Omental fat pad (tissue), 4 donors: ENCODE measurements at places on chromosomes 5 and 9. TPM values are rescaled to one million over a fixed set of nuclear protein-coding genes. Genes with fewer than 3 reads are reported as not detected.

GRCh38 chr9:131899296-131900228, 159.7 kb upstream of the RAPGEF1 start:
- no peak for DNase-seq

DNA sequence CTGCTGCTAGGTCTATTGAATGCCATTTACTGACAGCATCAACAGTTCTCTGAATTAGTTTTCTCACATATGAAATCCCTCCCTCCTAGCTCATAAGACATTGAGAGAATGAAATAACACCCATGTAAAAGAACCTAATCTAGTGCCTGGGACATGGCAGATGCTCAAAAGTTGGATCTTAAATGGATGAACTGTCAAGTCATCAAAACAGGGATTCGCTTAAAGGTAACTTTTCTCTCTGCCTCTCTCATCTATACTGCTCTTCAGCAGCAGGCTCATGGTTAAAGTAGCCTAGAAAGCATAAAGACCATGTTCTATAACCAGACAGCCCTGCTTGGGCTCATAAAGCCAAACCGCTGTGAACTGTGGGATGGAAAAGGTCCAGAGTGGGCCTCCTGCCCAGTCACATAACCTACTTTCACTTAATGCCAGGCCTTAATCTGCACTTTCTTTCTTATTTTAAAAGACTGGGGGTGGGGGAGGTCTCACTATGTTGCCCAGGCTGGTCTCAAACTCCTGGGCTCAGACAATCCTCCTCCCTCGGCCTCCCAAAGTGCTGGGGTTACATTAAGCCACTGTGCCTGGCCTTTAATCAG, 3.7 kb downstream of the TMEM245 start:
- no peak for DNase-seq

DNA sequence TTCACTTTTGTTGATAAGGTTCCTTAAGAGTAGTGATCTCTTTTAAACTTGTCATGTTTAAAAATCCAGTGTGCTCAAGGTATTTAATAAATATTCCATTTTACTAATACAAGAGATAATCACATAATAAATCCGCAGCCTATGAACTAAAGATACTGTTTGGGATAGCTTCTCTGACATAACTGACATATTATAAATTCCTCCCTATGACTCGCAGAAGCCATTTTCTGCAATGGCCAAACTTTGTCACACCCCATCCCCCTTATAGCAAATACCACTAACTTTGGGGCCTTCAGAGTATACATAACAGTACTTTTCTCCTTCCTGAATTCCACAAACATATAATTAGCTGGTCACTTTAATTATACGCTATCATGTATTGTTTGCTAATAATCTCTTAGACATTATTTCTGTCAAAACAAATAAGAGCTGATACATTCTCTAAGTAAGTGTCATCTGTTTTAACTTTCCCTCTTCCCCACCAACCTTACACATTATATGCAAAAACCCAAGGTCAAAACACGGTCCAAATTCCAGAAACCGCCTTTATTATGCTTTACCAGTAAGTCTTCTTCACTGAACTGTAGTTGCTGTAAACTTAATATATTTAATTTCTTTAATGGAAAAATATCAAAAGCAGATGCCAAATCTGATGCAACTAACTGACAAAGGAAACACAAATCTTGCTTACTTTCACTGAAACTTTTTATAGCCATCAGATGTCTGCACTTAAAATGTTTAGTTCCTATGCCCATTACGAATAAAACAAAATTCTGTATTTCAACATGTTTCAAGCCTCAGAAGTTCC, 971 bp downstream of the TMEM267 start:
- DNase-seq, result no peak

- no peak for DNase-seq
Observed at GRCh38 chr5:134273642-134274395, 47.9 kb upstream of the PPP2CA start.

- no peak for DNase-seq
Observed at GRCh38 chr5:151663617-151664293, 23.0 kb downstream of the SPARC start.

GRCh38 chr9:14327036-14327435, 13.1 kb upstream of the NFIB start:
- no peak for DNase-seq

DNA sequence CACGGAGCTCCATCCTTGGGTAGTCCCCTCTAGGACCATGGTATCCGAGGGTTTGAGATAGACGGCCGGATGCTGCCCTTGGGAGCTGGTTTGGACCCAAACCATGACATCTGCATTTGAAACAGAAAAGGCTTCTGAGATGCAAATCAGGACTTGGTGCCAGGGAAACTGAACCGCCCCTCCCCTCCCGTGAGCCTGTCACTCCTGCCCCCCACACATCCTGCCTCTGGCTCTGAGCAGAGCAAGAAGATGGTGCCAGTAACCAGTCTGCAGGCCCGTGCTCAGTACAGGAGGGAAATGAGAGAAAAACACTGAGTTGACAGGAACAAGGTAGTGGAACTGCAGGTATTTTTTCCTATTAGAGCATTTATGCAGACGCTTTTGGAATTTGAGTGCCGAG, 18.6 kb downstream of the ARPC5L start:
- DNase-seq, result no peak

DNA sequence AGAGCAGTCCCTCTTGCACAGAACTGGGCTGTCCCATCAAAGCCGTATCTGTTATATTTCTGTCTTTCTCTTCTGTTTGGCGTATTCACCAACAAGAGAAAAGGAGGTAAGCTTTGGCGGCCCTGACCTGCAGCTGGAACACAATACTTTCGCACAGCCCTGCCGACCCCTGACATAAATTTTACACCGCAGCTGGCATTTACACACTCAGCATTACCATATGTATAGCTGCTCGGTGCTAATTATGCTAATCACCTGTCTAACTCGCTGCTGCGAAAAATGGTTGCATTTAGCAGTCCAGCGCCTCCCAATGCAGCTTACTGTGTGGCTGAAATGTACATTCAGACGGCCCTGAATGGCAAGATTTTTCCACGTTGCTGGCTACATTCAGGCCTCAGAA, 20.8 kb downstream of the PTCH1 start:
- no peak for DNase-seq

- no peak for DNase-seq
Observed at GRCh38 chr5:94094793-94095441, 353.5 kb upstream of the POU5F2 start.

GRCh38 chr5:119541716-119542115, 87.6 kb upstream of the FAM170A start:
- DNase-seq, result no peak

GRCh38 chr5:17014686-17015085, 78.6 kb upstream of the MYO10 start:
- no peak for DNase-seq

- no peak for DNase-seq
Observed at GRCh38 chr5:56681346-56681745, 134.0 kb upstream of the MAP3K1 start.

DNA sequence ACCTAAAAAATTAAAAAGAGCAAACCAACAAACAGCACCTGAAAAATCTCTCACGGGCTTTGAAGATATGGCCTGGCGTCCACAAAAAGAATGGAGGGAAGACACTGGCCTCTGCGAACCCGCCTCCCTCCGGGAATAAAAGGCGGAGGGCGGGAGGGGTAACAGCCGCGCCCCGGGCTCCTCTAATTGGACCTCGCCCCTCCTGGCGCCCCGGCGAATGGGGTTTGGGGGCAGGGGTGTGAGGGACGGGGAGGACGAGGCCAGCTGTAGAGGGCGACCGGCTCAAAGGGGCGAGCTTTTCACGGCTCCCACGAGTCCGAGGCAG, 753 bp downstream of the FANCC start:
- peak; percentile 46 for DNase-seq

GRCh38 chr9:79955300-79955699, 383.5 kb downstream of the TLE4 start:
- no peak for DNase-seq

DNA sequence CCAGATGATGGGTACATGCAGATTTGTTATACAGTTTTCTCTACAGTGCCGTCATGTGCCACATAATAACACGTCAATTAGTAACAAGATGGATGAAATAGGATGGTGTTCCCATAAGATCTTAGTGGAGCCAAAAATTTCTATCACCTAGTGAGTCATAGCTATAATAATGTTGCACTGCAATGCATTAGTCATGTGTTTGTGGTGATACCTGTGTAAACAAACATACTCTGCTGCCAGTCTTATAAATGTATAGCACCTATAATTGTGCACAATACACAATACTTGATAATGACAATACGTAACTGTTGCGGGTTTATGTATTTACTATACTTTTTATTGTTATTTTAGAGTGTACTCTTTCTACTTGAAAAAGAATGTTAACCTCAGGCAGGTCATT, 865.4 kb downstream of the MAT2B start:
- no peak for DNase-seq

DNA sequence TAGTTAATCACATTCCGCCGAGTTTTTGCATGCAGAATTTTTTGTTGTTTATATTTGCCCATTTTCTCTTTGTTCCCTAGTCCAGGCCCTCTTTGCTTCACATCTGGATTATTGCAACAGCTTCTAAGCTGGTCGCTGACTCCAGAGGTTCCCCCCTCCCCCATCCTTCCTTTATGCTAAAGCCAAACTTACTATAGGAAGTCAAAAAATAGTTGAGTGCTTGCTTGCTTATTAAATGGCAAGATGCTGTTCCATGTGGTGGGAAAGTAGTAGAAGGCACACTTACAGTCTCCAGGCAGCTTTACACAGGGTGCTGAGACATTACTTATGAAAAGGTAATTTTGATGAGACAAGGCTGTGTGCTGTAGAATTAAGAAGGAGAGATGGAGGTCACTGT, 1.3 kb downstream of the ZBTB34 start:
- DNase-seq, result no peak

GRCh38 chr9:126630458-126631237, 16.9 kb downstream of the LMX1B start:
- no peak for DNase-seq

GRCh38 chr9:91162784-91163443, 198.8 kb downstream of the AUH start:
- no peak for DNase-seq

- DNase-seq, result no peak
Observed at GRCh38 chr5:32865475-32865874, 154.4 kb downstream of the NPR3 start.

GRCh38 chr5:115180165-115180709, 10.5 kb upstream of the TRIM36 start:
- DNase-seq, result no peak

DNA sequence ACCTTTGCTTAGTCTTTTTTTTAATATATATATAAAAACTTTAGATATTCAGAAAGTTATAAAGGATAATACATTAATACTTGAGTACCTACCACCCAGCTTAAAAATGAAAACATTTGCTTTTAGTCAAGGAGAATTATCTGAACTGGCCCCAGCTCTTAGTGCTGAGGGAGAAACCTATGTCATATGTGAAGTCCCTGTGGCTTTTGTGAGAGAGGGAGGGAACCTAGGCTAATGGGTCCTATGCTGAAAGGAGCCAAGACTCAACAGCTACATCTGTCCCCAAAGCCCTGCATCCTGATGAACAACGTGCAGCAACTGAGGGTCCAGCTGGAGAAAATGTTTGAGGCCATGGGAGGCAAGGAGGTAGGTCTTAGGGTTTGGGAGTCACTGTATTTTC, 92.0 kb upstream of the RUSC2 start:
- DNase-seq, result no peak

GRCh38 chr9:90107726-90108655, 503.2 kb downstream of the GADD45G start:
- no peak for DNase-seq

GRCh38 chr5:59813761-59814536, 79.6 kb downstream of the PDE4D start:
- no peak for DNase-seq

- DNase-seq, result no peak
Observed at GRCh38 chr5:27701931-27702903, 663.8 kb upstream of the CDH9 start.

DNA sequence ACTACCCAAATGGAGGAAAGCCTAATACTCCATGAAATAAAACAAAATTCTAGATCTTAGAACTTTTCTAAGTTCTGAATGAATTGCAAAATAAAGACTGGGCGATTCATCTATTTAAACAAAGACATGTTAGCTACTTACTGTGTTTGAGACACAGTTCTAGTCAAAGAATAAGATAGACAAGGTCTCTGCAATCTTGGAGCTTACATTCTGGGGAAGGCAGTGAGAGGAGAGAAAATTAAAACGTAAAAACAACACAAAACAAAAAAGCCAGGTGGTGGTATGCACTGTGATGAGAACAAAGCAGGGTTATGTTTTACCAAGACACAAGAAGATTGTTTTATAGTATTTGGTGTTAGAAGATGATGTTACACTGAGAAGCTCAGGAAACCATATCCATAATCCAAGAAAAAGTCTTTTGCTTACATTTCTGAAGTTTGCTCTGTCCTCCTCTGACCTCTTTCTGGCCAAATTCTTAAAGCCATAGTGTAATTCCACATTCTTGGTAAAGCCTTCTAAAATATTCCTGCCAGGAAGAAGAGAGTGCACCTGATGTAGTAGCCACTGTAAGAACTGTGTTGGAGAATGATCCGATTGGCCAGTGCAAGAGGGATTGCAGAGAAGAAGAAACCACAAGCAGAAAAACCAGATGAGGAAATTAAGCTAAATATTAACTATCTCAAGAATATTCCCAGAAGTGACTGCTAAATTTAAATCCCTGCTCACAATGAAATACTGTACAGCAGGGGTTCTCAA, 218.4 kb downstream of the PCSK1 start:
- no peak for DNase-seq

DNA sequence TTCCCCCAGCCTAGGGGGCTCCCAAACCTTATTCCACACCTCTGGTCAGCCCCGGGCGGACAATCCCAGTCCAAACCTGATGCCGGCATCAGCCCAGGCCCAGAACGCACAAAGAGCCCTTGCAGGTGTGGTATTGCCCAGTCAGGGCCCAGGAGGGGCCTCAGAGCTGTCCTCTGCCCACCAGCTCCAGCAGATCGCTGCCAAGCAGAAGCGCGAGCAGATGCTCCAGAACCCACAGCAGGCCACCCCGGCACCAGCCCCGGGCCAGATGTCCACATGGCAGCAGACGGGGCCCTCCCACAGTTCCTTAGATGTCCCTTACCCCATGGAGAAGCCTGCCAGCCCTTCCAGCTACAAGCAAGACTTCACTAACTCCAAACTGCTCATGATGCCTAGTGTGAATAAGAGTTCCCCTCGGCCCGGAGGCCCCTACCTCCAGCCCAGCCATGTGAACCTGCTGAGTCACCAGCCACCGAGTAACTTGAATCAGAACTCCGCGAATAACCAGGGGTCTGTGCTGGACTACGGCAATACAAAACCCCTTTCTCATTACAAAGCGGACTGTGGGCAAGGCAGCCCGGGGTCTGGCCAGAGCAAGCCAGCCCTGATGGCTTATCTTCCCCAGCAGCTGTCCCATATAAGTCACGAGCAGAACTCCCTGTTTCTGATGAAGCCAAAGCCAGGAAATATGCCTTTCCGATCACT, 27.6 kb upstream of the LTC4S start:
- DNase-seq, result no peak

Gene WHRN
- 3.4 TPM for total RNA-seq

Gene LRRC26
- not detected for total RNA-seq

Gene CLTB
- total RNA-seq, result 129 TPM
